ENCODE measurements at places on chromosomes 2 and 18.

DNA sequence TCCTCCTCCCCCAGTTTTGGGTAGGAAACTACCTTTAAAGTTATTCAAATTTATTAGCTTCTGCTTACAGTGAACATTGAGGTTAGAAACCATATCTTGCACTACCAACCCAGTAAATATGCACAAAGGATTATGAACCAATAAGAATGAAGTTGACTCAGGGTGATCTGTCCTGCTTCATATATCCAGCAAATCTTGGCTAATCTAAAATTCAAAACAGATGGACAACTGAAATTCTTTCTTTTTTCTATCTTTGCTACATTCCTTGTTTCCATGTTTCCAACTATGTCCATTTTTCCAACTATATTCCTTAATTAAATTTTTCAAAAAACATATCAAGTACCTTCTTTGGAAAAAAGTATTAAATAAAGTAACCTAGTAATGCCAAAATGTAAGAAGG, 149.3 kb downstream of the FAM124B start:
- DNase-seq = peak; percentile 91

DNA sequence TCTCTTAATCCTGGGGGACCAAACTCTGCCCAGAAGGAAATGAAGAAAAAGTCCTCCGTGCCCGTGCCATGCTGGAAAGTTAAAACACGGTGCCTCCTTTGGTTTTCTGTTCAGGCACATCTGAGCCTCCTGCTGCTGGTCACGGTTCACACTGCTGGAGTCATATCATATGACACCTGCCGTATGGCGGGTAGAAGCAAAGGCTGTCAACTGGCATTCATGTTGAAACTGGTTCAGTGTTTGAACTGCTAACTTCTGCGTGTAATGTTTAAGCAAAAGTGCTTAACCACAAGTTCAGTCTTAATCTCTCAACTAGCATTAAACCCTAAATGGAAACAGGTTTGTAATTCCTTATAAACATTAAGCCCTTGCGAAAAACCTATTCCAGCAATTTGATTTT, 3.1 kb downstream of the STK39 start:
- no peak for DNase-seq

GRCh38 chr2:100653449-100654035, 90.7 kb downstream of the PDCL3 start:
- no peak for DNase-seq

- DNase-seq = no peak
These were observed 579.2 kb downstream of the ZEB2 start for GRCh38 chr2:143940720-143941119.

- DNase-seq = peak; percentile 48
These were observed 141.0 kb downstream of the UXS1 start for GRCh38 chr2:106053116-106053515.

- peak; percentile 37 for DNase-seq
These were observed 1.5 kb upstream of the OSGEPL1 start for GRCh38 chr2:189763908-189764661.

DNA sequence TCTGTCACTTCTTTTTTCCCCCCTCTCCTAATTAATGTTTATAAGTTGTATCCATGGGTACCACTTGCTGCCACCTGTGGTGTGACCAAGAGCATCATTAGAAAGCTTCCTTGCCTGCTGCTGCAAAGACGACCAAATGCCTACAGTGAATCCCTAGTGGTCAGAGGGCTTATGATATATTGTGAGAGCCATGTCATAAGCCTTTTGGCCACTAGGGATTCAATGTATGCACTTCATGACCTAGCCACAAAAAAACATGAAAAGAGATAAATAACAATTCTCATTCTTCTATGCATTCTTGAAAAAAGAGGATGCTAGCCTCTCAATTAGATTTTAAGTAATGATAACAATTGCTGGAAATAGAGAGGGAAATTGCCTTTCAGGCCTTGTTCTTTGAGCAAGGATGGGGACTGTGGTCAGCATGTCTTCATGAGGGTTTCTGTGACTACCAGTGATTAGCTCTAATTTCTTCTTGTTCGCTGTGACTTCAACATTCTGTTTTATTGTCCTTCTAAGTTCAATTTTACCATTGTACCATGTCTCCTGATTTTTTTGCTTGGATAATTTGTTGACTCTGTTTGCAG, 435.3 kb downstream of the TGIF1 start:
- DNase-seq = no peak

DNA sequence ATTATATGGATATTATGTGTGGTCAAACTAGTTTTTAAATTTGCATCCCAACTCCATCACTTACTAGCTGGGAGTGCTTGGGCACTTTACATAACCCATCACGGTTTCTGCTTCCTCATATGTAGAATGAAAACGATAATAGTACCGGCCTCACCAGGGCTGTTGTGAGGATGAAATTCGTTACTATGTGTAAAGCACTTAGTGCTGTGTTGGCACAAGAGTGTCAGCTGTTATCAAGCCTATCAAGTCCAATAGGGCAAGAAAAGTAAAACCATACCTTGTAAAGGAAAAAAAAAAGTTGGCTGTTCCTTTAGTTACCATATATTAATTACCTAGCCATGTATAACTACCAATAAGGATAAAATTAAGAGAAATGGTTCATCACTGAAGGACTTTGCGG, 65.4 kb downstream of the TET3 start:
- no peak for DNase-seq

GRCh38 chr2:195388028-195388427, 269.0 kb upstream of the SLC39A10 start:
- no peak for DNase-seq

- peak; percentile 27 for DNase-seq
These were observed 379.7 kb downstream of the RND3 start for GRCh38 chr2:150107816-150108215.

- peak; percentile 59 for DNase-seq
These were observed 15.4 kb downstream of the DSG2 start for GRCh38 chr18:31513189-31513935.

- no peak for DNase-seq
These were observed 45.4 kb upstream of the SMIM21 start for GRCh38 chr18:75472906-75473305.

GRCh38 chr2:239946864-239947728, 78.0 kb downstream of the NDUFA10 start:
- DNase-seq = no peak

DNA sequence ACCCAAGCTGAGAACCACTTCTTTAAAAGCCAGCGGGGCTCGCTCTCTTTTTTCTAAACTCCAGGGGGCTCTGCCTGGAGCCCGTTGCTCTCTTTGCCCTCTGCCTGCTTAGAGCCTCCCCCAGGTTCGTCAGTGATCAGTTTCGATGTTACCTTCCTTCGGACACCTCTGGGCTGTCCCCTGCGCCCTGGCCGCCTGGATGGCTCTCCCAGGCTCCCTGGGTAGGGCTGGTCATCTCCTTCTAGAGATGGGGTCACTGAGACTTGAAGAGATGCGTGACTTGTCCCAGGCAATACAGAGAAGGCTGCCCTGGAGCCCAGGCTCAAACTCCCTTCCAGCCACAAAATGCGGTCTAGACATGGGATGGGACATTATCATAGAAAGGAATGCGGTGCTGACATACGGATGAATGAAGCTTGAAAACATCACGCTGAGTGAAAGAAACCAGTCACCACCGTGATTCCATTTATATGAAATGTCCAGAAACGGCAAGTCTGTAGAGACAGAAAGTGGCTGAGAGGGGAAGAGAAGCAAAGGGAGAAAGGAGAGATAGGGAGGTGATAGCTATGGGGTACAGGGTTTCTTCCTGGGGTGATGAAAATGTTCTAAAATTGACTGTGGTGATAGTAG, 14.6 kb downstream of the KCNF1 start:
- DNase-seq = peak; percentile 42

DNA sequence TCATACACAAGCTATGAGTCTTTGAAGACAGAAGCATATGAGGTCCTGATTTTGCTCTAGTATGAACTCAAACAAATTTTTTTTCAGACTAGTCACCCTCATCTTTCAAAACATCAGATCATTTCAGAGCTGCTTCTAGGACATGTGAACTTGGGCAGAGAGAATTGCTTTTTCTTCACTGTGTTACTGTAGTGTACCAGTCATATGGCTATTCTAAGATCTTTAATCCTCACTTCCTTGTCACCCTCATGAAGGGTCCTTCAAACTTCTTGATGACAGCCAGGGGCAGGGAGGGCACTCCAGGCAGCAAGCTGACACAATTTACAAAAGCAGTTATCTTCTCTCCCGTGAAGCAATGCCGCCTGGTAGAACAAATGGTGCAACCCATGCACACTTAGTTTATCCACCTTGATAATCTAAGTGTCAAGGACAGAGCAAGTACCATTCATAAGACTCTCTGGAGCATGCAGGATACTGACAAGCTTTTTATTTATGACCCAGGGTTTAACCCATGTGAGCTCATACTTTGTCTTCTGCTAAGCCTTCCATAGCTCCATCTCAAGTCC, 200.6 kb downstream of the DPP10 start:
- DNase-seq = no peak

DNA sequence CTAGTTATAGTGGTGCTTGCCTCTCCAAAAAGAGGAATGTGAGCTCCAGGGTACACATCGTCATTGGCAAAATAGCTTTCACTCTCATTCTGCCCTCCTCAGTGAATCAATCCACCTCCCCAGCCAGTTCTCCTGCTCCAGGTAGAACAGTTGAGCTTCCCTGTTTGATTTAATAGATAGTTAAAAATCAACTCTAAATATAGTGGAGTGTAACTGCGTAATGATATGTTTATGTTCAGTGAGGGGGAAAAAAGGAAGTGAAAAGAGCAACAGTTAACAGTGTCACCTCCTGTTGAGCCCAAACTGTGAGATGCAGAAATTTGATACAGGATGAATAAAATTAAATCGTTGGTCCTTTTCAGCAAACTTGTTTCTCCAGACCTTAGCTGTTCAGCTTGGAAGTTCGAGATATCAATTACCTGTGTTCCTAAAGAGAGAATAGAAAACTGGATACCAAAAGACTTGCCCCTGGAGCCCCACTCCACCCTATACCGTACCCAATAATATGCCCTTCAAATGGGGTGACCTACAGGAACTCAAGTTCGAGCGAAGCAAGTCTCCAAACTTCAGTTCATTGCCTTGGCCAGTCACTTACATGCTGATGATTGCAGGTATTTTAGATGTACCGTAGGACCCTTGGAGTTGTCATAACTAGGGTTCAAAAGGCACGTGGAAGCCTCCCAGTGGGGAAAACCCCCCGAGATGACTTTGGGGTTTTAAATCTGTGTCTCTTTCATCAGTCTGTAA, 708.4 kb downstream of the RNF144A start:
- DNase-seq = no peak

- DNase-seq = no peak
These were observed 988.2 kb downstream of the SUCLG1 start for GRCh38 chr2:83470928-83471327.

DNA sequence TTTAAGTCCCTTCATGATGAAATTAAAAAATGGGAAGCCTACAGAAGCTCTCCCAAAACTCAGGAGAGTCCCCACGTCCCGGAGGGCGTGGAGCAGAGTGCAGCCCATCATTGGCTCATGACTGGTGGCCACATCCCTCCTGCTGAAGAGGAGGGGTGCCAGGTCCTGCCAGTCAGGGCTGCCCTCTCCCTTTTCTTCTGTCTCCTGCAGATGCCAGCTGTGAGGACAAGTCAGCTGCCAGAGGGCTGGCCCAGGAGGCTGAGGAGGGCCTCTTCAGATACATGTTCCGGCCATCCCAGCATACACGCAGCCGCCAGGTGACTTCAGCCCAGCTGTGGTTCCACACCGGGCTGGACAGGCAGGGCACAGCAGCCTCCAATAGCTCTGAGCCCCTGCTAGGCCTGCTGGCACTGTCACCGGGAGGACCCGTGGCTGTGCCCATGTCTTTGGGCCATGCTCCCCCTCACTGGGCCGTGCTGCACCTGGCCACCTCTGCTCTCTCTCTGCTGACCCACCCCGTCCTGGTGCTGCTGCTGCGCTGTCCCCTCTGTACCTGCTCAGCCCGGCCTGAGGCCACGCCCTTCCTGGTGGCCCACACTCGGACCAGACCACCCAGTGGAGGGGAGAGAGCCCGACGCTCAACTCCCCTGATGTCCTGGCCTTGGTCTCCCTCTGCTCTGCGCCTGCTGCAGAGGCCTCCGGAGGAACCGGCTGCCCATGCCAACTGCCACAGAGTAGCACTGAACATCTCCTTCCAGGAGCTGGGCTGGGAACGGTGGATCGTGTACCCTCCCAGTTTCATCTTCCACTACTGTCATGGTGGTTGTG, 2.6 kb downstream of the INHA start:
- DNase-seq = no peak

- no peak for DNase-seq
These were observed 56.8 kb downstream of the MYO1B start for GRCh38 chr2:191301971-191302370.

- peak; percentile 75 for DNase-seq
These were observed 23.3 kb upstream of the IL1RN start for GRCh38 chr2:113104054-113104611.

GRCh38 chr2:28412625-28413151, 20.0 kb downstream of the FOSL2 start:
- DNase-seq = no peak

DNA sequence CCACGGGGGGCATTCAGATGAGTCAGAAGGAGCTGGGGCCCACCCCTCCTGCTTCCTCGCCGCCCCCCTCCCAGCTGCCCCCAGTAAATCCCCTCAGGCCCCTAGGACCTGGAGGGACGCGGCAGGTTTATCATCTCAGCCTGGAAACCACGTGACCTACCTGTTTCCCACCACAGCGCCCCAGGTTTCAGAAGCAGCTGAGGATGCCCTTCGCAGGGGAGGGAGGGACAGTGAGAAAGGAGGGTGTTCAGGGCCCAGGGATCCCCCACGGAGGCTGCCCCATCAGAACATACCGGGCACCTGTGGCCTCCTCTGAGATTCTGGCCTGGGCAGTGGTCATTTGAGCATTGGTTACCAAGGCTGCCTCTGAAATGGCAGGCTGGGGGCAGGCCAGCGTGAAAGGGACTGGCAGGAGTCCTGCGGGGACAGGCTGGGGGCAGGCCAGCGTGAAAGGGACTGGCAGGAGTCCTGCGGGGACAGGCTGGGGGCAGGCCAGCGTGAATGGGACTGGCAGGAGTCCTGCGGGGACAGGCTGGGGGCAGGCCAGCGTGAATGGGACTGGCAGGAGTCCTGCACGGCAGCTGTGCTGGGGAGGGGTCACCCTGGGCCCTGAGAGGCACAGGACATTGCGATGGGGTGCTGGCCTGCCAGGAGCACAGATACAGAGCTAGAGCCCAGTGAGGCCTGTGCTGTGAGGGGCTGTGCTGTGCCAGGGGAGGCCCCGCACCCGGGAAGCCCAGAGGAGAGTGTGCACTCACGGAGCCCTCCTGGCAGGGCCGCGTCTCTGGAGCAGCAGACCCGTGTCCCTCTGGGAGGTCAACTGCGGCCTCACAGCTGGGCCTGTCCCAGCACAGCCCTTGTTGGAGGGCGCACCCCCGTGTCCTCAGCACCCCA, 1.6 kb downstream of the NEU4 start:
- DNase-seq = no peak

GRCh38 chr2:10900216-10901109, 11.3 kb upstream of the KCNF1 start:
- no peak for DNase-seq

- DNase-seq = no peak
These were observed 214.9 kb upstream of the SPRED2 start for GRCh38 chr2:65647249-65647842.

- DNase-seq = no peak
These were observed 46.4 kb downstream of the PROC start for GRCh38 chr2:127464470-127465257.

GRCh38 chr2:15040429-15041084, 408.0 kb downstream of the LRATD1 start:
- no peak for DNase-seq
